ENCODE measurements at places on chromosomes 12 and 14.

DNA sequence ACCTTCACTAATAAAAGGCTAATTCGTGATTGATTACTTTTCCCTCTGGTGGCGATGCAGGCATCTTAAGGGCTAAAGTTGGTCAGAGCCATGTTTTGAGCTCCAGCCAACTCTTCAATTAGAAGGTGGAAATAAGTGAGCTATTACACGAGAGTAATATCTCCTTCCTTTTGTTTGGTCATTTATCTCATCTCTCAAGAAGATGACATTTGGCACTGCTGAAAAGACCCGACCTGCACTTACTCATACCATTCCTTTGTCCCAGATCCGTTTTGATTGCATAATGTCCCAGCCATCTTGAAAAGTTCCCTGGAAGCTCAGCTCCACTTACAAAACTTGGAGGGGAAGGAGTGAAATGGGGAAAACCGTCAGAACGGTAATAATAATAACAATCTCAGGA is 316.2 kb downstream of the VRK1 start:
- no peak for DNase-seq

- no peak for DNase-seq
Observed at GRCh38 chr14:36096090-36096489, 80.4 kb downstream of the PTCSC3 start.

DNA sequence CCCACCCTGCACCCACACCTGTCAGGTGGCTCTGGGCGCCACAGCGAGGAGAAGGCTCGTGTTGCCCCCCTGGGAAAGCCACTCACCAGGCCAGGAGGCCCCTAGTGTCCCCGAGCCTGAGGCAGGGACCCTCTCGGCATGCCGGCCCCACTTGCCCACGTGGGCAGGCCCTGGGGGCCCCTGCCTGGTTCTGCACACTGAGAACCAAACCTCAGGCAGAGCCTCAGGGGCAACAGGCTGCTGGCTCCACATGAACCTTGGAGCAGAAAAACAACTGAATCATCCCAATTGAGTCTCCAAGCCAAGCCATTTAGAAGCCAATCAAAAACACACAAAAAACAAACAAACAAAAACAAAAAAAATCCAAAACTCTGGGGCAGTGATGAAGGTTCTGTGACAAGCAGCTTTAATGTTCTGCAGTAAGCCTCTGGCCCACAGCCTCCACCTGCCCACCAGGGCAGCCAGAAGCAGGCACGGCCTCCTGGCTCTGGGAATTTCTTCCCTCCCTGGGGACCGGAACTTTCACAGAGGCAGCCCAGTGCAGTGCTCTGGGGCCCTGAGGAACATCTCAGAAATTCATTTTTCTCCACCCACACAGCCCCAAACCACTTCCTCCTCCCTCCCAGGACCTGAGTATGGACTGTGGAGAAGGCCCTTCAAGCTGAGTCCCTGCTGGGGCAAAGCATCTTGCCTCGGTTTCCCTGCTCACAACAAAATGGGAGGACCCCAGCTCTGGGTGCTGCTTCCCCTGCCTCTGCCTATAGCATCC is 90.2 kb downstream of the CHGA start:
- no peak for DNase-seq

DNA sequence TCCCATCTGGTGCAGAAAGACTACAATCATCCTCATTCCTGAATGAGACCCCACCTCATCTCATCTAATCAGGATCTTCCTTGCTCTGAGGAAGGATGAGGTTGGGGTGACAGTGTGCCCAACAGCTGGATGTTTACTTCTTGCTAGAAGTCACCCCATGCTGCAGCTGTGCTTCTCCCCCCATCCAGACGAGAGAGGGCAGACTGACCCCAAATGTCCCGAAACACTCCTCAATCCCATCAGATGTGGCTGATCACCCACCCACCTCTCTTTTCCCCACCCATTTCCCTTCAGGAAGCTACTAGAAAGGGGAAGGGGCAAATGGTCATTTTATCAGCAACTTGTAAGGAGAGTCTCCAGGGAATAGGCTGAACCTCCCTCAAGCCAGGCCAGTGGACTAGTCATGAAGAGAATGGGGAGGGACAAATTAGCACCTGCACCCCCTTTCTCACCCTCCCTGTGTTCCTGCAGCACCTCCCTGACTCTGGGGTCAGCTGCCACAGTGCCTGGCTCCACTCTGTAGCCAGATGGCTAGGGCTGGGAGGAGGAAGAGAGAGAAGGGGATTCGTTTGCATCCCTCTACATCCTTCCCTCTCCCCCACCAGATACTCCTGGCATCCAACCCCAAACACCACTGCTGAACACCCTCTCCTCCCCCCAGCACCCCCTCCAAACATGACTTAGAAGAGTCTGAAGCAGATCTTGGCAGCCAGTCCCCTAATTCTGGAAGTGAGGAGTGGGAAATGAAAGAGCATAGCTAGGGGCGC is 2.8 kb upstream of the BAZ2A start:
- no peak for DNase-seq

GRCh38 chr14:80695869-80696268 is 245.7 kb downstream of the CEP128 start:
- no peak for DNase-seq
